CD4-positive, alpha-beta T cell treated with Interferon alpha-2 for 1 hour (primary cell): ENCODE measurements at places on chromosomes 11 and 22.
A peak's percentile ranks its signal among the peaks of the same experiment; 100 is the strongest.

DNA sequence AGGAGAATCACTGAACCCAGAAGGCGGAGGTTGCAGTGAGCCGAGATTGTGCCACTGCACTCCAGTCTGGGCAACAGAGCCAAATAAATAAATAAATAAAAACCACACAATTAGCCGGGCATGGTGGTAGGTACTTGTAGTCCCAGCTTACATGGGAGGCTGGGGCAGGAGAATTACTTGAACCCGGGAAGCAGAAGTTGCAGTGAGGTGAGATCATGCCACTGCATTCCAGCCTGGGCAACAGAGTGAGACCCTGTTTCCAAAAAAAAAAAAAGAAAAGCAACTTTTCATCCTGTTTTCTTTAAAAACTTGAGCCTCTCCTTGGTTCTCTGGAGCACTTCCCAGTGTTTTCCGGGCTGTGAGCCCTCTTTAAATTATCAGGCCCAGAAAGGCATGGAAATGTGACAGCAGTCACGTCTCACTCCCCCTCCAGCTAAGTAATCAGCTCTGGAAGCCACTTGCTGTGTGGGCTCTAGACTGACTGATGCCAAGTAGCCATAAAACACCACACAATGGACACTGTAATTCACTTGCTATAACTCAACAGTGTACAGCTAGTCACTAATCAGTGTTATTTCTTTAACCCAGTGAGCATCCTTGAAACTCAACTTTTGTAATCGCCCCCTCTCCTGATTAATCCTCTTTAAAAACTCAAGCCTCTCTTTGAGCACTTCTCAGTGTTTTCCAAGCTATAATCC, 13.0 kb upstream of the MCHR1 start:
- DNase-seq: no peak

DNA sequence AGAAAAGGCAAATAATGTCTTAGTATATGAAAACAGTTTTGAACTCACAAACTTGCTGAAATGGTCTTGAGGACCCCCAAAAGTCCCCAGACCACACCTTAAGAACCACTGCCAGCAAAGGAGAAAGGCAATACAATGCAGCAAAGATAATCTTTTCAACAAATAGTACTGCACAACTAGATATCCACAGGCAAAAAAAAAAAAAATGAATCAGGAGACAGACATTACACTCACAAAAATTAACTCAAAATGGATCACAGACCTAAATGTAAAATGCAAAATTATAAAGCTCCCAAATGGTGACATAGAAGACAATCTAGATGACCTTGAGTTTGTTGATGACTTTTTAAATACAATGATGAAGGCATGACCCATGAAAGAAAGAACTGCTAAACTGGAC, 8.3 kb downstream of the PICALM start:
- no peak for DNase-seq

DNA sequence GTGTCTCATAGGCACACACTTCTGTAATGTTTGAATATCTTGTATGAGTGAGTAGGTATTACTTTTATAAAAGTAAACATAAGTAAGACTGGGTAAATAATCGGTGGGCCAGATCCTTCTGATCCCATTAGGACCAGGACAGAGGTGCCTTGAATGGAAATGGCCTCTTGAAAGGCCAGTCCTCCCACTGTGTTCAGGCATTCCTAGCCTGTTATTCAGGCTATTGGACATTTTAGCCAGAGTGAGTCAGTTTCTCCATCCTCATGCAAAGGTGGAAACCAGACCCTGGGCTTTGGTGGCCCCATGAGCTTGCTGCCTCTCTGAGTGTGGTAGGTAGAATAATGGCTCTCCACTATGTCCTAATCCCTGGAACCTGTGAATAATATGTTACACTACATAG, 34.4 kb downstream of the C11orf96 start:
- DNase-seq: no peak

GRCh38 chr11:207863-208180, 314 bp downstream of the RIC8A start:
- DNase-seq: peak; percentile 46

DNA sequence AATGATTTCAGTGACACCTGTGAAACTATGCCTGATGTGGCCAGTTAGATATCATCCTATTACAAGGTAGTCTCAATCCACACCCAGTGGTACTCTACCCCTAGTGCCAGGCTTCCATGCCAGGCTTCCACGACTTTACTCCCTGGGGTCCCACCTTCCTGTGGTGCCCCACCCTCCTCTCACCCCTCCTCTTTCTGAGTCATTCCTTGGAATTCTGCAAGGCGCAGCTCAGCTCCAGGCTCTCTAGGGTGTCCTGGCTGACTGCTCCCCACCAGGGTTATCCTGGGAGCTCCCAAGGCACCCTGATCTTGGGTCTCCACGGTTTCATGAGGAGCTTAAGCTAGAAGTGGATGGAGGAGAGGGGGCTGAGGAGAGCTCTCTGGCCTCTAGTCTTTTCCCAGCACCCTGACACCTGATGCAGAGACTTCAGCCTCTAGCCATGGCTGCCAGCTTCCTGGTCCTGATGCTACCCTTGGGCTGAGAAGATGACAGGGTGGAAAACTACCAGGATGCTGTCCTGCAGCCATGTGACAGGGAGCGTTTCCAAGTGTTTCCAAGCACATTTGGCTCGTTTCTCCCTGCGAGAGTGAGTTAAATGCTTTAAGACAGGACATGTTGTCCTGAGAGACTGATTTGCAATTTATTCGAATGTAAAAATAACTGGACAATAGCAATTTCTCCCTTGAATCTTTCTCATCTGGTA, 1461.2 kb downstream of the TBC1D22A start:
- no peak for DNase-seq

GRCh38 chr11:66322732-66323427, 6.0 kb upstream of the CD248 start:
- no peak for DNase-seq

DNA sequence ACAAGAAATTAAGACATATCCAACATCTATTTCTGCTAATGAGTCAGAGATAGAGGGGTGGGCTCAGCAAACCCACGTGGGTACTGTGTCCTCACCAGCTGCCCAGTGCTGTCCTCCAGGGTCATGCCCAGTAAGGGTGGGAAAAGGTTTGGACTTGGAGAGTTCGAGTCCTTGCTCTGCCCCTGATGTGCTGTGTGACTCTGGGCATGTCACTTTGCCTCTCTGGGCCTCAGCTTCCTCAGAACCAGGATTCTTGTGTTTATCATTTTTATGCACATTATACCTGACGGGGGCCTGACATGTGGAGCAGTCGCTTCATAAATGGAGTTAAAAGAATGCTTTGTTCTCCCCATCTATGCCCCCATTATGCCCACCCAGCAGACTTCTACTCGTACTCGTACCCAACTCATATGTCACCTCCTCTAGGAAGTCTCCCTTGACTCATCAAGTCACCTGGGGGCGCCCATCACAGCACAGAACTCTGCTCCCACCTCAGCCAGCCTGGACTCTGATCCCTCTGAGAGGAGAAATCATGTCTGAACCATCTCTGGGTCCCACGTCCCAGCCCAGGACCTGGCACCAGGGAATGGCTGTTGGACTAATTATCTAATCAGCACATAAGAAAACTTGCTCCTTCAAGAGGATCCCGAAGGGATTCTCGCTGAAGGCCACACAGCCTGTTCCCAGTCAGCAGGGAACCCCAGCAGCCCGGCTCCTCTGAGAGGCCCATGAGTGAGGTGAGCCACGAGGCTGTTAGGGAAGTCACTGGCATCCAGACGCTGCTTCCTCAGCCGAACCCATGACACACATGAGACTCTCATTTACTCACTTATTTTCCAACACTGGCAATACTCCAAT, 38.7 kb upstream of the TSKU start:
- no peak for DNase-seq

GRCh38 chr11:129331217-129331616, 44.4 kb upstream of the BARX2 start:
- no peak for DNase-seq

DNA sequence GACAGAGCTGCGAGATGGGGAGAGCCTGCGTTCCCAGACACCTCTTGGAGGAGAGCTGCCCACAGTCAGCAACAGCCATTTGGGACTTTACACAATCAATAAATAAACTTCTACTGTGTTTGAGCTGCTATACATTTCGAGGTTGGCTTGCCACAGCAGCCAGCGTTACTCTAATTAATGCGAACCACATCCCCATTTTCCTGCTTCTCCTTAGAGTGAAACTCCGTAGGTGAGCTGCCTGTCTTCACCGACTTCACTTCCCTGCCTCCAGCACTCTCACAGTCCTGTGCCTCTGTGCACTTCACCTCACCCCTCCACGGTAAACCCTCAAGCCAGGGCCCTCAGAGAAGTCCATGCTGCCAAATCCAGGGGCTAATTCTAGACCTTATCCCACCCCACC, 5.9 kb upstream of the SLC22A12 start:
- DNase-seq: no peak

DNA sequence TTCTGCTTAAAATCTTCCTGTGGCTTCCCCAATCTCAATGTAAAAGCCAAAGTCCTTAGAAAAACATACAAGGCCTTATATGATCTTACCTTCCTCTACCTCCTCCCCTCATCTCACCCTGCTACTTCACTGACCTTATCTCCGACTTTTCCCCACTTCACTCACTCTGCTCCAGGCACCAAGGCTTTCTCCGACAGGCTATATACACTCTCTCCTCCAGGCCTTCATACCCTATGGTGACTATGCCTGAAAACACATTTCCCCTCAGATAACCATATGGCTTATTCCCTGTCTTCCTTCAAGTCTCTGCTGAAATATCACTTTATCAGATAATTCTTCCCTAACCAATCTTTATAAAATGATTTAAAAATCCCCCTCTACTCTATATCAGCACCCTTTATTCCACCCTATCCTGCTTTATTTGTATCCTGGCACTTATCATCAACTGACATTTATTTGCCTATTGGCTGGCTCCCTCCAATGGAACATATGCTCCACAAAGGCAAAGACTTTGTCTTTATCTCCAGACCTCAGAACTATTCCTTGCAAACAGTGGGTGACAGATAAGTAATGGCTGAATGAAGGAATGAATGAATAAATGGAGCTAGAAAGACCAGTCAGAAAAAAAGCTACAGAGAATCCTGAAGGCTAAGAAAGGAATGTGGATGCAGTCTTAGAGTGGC, 52.7 kb downstream of the PAK1 start:
- DNase-seq: no peak

DNA sequence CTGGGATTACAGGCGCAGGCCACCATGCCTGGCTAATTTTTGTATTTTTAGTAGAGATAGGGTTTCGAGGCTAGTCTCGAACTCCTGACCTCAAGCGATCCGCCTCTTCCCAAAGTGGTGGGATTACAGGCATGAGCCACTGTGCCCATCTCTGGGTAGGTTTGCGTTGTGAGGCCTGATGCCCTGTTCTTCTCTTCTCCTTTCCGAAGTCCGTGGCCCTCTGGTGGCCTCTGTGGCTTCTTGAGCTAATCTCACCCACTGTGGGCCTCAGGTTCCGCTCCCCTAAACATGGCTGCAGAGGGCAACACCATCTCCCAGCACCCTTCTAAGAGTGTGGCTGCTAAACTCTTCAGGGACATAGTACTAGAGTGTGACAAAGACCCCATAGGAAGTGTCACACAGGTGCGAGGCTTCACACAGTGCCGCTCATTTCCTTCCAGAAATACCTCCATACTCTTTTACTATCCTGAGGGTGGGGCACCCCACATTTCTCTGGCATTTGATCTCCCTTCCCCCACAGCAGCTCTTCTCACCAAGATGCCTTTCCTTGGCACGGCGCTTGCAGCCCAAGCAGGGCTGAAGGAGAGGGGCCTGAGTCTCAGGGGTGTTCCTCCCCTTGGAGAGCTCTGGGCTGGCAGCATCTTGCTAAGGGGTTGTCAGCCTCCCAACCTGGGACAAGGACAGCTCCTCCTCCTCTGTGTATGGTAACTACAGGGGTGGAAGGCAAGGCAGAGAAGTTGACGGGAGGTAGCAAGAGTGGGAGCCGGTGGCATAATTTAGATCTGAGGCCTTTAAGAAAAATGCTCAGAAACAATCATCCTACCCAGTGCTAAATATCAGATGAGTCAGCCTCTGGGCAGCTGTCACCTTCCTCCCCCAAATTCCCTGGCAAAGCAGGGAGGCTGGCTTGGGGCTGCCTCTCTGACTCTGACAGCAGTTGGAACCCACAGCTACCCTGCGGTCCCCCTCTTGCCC, 6.1 kb downstream of the THY1 start:
- DNase-seq: no peak

DNA sequence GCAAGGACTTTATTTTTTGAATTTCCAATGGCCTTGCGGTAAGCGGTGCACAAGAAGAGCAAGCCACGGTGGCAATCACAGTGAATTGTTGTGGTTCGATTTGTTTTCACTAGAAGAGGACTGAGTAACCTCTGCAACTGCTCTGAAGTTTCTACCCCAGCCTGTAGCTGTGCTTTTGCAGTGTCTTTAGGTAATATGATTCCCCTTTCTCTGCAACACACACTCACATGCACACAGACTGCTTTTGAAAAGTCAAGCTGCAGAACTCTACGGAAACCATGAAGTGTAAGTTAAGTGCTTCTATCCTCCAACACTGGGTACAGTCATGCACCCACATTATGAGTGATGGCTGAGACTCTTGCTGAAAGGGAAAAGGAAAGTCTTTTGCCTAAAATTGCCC, 38.4 kb downstream of the CD44 start:
- DNase-seq: peak; percentile 60

GRCh38 chr11:120236169-120237107, 3.5 kb upstream of the POU2F3 start:
- no peak for DNase-seq

GRCh38 chr11:27688076-27688475, 12.2 kb downstream of the BDNF start:
- DNase-seq: no peak

GRCh38 chr11:119709638-119710346, 19.2 kb downstream of the NECTIN1 start:
- no peak for DNase-seq

DNA sequence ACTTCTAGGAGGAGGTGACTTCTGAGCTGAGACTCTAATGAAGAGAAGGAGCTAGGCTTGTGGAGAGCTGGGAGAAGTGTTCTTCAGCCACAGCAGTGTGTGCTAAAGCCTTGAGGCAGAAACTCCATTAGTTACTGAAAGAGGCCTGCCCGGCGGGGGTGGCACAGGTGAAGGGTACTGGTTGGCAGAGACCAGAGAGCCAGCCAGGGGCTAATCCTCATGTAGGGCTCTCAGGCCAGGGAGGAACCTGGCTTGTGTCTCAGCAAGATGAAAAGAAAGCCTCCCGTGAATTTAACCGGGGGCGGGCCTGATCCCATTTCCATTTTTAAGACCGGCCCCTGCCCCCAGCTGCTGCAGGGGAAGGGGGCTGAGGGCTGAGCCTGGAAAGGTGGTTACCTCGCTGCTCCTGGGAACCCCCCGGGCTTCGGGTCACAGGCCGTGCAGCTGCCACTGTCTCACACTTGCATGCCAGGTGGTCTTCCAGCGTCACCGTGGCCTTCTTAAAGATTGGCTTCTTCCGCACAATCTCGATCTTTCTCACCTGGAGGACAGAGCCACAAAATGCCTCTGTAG, 15.0 kb downstream of the PDGFB start:
- no peak for DNase-seq

DNA sequence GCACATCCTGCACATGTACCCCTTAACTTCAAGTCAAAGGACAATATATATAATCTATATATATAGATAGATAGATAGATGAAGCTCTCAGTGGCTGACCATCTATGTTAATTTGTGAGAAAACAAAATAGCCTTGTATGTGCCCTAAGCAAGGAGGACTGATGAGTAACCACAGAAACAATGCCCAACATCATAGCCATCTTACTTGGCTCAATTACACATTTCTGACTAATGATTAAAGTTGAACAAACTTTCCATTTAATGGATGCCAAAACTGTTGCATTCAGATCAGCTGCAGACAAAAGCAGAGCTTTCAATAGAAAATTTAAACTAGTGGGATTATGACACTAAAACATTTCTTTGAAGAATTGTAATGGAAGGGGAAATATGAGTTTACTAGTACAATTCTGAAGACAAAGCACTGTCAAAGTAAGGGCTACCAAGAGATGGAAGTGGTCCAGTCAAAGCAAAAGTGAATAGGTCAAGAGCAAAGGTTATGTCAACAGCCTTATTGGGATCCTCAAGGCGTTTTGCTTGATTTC, 1188.2 kb upstream of the RAG2 start:
- no peak for DNase-seq
